Left ventricle myocardium inferior (tissue), 1 donor: ENCODE measurements at places on chromosomes 2 and 18.

GRCh38 chr18:26544451-26544850 lies 3.9 kb downstream of the KCTD1 start:
- DNase-seq: no peak

- DNase-seq: no peak
These were observed 210.3 kb upstream of the RBMS1 start for GRCh38 chr2:160703648-160704585.

GRCh38 chr2:33478968-33479731 lies 2.7 kb downstream of the RASGRP3 start:
- no peak for DNase-seq

GRCh38 chr18:49812286-49813068 lies 856 bp downstream of the ACAA2 start:
- DNase-seq: no peak

DNA sequence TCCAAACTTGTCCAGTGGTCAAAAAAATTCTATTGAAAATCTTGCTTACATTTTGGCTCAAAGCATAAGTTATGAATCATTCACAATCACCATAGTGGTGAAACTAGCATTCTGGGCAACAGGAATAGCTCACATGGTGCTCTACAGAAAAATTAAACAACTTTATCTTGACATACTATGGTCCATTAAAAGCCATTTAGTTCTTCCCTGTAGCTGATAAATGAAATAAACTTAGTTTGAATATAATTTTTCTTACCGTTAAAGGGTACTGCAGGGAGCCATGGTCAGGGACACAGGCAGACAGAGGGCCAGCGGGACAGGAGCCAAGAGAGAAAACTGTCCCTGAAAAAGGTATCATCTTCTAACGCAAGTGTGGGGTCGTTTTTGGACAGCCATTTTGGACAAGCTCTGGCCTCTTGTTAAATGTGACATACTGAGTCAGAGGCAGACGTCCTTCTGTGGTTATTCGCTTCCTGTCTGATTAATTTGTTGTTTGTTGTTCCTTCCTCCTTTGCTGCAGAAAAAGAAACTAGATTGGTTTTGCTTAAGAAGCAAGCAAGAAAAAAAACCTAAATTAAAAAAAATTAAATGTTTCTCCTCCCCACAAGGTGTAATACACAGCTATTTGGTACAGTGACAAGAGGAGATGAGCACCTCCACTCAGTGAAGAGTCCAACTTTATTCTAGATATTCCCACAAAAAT lies at the start of gene WIPF1:
Gene WIPF1 (minus strand): TSS at position 460 of the 703 bp plus-strand sequence. CDS start 12,231 bp downstream, outside the sequence.
- no peak for DNase-seq

DNA sequence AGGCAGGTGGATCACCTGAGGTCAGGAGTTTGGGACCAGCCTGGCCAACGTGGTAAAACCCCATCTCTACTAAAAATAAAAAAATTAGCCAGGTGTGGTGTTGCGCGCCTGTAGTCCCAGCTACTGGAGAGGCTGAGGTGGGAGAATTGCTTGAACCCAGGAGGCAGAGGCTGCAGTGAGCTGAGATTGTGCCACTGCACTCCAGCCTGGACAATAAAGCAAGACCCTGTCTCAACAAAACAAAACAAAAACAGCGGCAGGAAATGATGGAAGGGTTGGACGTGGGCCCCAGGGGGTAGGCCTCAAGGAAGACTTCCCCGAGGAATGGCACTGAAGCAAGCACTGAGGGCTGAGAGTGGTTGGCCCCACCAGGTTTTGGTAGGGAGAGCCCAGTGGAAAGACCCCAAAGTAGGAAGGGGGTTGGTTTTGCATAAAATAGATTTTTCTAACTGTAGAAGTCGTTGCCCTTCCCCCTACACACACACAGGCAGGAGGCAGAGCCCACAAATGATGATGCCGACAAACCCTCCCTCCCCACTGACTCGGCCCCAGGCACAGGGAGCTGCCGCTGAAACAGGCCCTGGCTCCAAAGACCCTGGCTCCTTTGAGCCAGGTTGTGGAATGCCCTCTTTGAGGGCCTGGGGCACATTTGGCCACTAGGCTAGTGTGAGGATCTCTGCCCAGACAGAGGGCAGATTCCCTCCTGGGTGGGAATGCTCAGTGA lies 104.8 kb downstream of the CABLES1 start:
- no peak for DNase-seq

DNA sequence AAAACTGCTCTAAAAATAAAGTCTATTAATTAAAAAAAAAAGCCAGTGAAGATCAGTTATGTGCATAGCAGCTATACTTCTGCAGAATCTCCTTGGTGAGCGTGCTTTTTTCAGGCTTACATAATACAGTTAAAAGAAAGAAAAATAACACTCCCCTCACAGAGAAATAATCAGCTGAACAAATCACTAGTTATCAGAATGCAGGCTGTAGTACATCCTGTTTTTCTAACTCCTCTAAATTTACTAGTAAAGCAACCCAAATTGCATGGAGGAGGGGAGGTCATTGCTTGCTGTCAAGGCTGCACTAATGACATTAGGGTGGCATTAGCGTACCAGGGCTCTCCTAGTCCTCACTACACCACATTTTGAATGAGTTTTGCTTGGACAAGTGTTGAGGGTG lies 192.2 kb downstream of the PLCL1 start:
- no peak for DNase-seq

DNA sequence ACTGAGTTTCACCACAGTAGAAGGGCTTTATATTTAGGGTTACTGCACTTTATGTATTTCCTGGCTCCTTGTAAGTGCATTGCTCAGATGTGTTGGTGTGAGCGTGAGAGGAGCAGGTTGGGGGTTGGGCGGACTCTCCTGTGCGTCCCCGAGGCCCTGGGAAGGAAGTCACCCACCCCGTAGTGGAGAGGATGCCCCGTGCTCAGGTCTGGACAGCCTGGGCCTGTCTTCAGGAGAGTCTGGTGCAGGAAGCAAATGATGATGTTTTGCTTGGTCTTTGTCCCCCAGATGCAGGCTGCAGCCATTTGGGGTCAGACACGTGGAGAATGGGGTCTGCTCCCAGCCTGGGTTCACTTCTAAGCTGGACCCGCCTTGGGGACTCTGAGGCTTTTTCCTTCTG lies 182.8 kb downstream of the LDLRAD4 start:
- no peak for DNase-seq

- no peak for DNase-seq
These were observed 1603.8 kb upstream of the ZEB2 start for GRCh38 chr2:146123714-146124113.

DNA sequence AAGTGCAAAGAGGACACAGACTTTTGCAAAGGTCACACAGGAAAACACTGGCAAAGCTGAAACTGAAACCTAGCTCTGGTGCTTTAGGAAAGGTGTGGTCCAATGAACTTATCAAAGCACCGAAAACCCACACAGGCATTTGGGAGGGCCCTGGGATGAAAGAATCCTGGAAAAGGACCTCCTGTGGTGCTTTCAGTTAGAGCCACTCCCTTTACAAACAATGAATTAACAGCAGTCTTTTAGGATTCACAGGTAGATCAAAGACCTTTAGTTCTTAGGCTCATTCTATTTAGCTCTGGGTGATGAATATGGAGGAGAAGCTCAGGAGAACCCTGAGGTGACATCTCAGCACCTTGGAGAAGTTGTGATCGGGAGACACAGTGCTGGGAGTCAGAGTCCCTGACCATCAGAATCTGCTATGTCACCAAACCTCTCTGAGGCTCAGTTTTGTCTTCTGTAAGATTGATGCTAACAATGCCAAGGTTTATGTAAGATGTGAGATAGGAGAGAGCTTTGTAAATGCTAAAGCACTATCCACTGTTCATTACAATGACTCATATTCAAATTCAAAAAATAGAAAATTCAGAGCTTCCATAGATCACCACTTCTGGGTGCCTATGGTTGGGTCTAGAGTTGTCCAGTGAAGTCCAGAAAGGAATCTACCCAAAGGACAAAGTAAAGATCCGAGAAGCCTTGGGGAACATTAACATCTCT lies 39.3 kb downstream of the VSNL1 start:
- DNase-seq: no peak

GRCh38 chr2:11873356-11874154 lies 127.1 kb downstream of the LPIN1 start:
- no peak for DNase-seq
